AG08396 (cell line): ENCODE measurements at places on chromosomes 2 and 18.

DNA sequence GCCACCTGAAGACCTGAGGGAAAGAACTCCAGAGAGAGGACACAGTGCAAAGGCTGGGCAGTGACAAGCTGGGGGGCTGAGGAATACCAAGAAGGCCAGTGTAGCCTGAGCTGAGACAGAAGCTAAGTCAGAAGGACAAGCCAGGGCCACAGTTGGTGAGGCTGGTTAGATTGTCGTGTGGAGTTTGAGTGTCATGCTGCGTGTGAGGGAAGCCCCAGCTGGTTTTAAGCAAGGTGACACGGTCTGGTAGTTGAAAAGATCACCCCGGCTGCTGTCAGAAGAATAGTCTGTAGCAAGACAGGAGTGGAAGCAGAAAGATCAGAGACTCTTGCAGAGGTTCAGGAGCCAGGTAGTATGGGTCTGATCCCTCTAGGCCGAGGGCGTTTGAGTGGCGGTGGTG is 50.6 kb upstream of the RMDN2 start:
- no peak for DNase-seq

DNA sequence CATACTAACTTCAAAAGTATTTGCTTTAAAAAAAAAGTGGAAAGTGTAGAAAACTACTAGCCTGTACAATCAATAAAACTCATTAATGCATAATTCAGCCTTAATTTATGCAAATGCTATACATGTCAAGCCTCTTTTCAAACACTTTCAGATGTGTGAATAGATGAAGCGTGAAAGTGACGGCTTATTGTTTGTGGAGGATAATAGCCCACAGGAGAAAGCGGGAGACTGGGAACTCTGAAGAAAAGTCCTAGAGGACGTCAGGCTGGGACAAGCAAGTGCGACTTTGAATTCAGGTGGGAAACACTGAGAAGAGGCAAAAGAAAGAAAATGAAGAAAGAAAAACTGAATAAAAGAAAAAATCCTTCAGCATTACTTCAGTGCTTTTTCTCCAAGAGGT is 108.5 kb downstream of the STK39 start:
- no peak for DNase-seq

DNA sequence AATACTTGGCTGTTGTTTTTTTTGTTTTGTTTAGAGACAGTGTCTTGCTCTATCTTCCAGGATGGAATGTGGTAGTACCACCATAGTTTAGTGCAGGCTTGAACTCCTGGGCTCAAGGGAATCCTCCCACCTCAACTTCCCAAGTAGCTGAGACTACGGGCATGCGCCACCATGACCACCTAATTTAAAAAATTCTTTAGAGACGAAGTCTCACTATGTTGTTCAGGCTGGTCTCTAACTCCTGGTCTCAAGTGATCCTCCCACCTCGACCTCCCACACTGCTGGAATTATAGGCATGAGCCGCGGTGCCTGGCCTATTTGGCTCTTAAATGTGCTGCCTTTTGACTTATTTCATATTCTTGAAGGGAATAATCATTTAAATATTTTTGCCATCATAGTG is 60.1 kb downstream of the PTPN4 start:
- no peak for DNase-seq

DNA sequence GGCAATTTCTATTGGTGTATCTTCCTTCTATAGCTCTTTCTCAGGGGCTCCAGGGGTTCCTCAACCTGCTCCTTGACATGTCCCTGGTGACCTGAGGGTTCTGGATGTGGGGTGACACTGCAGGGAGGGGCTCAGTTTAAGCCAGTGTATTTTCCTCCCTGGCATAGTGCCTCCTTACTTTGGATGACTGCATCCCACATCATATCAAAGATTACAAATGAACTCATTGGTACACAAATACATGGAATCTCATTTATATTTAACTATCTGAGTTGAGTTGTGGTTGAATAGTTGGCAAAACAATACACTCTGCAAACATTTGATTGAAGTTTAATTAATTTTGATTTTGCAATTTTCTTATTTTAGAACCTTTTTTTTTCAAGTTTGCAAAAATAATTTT is 268.2 kb upstream of the SKOR2 start:
- no peak for DNase-seq

DNA sequence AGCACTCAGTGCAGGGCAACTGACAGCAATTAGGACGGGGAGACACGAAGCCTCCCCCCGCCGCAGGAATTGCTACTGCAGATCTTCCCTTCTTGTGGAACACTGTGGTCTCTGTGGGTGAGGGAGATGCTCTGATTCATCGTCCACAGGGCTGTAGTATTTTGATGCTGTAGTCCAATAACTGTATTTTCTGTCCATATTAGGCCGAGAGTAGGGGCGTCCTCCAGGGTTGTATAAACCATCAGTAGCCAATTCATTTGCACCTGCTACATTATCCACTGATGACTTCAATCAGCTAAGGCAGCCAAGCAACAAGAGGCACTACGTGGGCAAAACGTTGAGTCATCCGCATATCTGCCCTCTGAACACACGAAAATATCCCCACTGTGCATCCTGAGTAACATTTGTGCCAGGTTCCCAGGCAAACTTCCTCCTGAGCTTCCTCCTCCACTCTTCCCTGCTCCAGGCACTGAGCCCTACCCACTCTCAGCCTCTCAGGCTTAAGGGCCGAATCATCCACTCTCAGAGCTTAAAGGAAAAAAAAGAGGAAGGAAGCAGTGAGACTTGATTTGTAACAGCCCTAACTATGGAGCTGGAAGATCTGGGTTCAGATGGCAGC is 62.1 kb downstream of the LBH start:
- peak; percentile 53 for DNase-seq

- no peak for DNase-seq
These were observed 162.2 kb upstream of the BCL2L11 start for GRCh38 chr2:110958346-110959119.

GRCh38 chr18:49364821-49365220 is 95.6 kb downstream of the DYM start:
- no peak for DNase-seq

- DNase-seq = no peak
These were observed 150.5 kb downstream of the TANC1 start for GRCh38 chr2:159118859-159119500.

DNA sequence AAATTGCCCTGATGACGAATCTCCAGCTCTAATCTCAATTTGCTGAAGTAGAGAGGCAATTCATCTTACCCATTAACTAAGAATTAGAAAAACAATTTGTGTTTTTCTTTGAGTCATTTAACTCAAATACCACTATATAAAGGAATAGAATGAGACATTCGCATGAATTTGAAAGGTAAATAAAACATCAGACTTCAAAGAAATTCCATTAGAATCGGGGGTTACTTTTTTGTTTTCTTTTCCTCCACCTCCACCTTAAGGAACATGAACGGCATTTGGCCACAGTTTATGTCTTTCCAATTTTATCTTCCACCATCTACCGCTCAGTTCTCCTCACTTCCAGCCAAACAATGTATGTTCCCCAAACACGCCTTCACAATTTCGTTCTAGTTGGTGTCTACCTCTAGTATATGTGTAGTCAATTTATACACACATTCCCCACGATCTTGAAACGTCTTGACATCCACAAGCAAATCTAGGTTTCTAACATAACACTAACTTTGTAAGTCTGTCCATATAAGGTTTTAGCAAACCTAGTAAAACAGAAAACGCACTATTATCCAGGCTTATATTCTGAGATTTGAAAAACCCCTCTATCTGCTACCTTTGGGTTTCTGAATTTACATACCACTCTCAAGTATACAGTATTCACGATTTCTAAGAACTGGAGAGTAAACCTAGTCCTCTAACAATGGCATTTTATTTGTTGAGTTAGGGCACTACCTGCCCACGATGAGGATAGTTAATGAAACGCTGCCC is 1.2 kb upstream of the SMCHD1 start:
- DNase-seq = no peak
